Left renal cortex interstitium (tissue), 4 donors: ENCODE measurements at places on chromosomes 3 and 15. TPM values are rescaled to one million over a fixed set of nuclear protein-coding genes. Genes with fewer than 3 reads are reported as not detected.

MYNN gene
- 32.7 TPM for polyA plus RNA-seq

DNA sequence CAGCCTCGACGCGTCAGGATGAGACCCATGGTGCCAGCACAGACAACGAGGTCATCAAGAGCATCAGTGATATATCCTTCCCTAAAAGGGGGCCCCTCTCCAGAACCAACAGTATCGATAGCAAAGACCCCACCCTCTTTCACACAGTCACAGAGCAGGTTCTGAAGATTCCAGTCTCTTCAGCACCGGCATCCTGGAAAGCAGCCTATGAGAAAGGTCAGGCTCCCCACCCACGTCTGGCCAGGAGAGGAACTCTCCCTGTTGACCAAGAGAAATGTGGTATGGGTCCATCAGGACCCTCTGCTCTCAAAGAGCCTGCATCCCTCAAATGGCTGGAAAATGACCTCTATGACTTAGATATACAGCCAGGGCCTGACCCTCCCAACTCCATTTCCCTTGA lies 11.6 kb downstream of the ANKRD34C start:
- DNase-seq = no peak

DNA sequence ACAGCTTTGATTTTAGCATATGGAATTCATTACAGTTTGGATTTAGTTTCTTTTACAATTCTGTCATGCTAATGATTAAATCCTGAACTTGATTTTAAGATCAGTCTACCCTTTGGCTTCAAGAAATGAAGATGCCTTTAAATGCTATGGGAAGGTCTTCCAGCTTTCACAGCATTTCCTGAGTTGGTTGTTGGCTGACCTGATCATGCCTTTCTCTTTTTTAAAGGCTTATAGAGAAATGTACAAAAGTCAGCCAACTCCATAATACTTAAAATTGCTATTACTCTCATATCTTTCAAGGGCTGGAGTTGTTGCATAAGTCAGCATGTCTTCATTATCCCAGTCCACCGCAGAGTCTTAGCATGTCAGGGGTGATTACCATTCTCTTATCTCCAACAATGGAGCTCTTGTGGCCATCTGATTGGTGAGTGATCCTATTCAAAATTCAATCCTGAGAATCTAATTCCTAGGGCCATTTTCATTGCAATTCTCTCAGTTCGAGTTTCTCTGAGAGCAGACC lies 123.8 kb downstream of the GMNC start:
- DNase-seq = no peak

GRCh38 chr15:49235446-49236124 lies 65.5 kb downstream of the GALK2 start:
- DNase-seq = peak; percentile 56

DNA sequence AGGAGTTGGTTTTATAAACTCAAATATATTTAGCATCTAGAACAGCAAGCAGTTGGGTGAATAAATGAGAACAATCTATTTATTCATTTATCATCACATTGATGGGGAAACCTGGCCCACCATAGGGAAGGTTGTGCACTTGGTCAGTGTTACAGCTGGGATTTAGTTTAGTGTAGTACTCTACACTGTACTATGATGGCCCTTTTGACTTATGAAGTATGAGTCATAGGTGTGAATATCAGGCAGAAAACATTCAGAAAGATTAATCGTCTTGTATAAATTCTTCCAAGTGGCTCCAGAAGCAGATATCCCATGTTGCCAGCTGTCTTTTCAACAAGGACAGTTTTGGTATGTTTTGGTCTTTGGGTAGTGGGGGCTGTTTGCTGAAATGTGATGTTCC lies 38.0 kb downstream of the BBS4 start:
- no peak for DNase-seq

- DNase-seq = no peak
Observed at GRCh38 chr3:105759442-105760078, 109.3 kb downstream of the CBLB start.

DNA sequence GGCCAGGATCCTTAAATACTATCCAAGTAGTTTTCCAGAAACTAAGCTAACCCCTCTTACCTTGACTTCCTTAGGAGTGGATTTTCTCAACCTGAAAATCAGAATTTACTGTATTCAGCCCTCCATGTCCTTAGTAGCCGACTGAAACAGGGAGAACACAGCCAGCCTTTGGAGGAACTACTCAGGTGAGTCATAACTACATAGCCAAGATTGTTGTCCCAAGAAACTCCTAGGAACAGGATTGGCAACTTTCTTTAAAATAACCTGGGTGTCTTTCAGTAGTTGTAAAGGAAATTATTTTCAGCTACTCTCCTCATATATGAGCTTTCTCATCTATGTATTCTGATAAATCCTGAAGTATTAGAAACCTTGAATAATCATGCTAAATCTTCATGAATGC lies 22.3 kb downstream of the FANCD2OS start:
- DNase-seq = no peak
